ENCODE measurements at places on chromosomes 2 and 18.

- no peak for DNase-seq
Measured at GRCh38 chr2:149527998-149528755, 59.4 kb downstream of the MMADHC start.

- no peak for DNase-seq
Measured at GRCh38 chr2:16718576-16719484, 53.2 kb upstream of the CYRIA start.

DNA sequence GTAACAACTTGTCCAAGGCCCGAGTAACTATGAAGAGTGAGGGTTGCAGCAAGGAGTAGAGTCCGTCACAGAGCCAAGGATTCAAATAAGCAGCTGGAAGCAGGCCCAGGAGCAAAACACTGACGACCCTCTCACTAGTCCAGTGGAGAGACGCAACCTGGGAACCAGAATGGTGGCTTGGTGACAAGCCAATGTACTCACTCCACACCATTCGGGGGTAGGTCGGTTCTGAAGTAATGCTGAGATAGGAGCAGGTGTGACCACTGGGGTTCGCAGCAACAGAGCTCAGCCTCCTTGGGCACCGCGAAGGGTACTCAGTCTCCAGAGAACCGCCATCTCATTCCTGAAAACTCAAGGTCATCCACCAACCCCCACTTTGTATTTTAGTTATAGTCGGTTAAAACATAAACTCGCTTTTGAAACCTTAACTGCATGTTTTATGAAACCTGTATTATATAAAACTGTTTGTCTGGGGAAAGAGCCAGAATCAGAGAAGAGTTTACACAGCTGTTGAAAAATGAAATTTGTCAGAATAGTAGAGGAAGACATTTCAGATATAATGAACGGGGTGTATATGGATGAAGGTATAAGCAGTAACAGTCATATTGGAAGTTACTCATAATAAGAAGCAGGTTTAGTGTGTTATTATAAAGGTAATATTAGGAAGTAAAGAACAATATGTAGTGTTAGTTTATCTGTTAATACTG, 8.6 kb downstream of the ANKRD62 start:
- DNase-seq: no peak

DNA sequence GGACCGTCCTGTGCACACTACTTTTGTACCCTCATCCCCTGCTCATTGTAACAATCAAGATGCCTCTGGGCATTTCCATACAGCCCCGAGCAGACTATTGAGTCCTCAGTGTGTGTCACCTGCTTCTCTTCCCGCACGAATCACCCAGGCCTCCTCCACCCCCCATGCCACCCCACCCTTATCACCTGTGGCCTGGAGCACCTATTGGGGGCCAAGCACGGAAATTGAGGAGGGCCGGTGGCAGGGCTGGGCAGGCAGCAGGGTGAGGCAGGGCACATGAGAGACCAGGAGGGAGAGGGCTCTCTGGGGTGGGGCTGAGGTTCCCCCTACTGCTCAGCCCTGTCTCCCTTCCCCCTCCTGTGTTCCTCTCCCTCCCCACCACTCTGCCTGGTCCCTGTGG, 4.3 kb upstream of the NIFK start:
- DNase-seq: no peak

DNA sequence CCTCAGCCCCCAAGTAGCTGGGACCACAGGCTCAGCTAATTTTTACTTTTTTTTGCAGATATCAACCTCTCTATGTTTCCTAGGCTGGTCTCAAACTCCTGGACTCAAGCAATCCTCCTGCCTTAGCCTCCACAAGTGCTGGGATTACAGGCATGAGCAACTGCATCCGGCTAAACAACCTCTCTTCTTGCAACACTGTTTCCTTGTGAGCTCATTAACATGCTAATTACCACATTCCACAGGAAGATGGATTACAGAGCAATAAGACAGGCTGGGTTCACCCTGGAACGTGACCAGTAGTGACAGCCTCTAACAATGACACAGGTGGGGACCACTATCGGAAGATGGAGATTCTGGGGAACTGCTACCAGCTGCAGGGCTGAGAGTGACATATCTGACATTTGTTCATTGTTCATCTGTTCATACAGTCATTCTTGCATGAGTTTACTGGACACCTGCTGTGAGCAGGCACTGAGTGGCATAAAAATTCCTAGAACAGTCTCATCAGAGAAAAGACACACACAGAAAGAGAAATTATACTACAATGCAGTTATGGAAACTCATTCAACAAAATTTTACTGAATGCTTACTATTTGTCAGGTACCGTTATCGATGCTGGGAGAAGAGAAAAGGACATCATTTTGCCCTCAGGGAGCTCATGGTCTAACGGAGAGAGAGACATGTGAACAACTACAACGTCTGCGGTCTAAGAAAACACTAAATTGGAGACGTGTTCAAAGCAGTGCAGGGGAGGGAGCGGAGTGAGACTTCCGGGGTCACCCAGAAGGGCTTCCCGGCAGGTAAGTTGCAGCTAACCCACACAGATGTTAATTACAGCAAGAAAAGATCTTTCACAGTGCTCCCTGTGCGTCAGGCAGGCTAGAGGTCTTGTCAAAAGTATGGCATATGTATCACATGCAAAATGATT, 37.6 kb downstream of the PROC start:
- peak; percentile 44 for DNase-seq

Measured in iPS-NIHi11 (cell line).